ENCODE measurements at places on chromosomes 3 and 15.

- DNase-seq: no peak
These were observed 76.3 kb downstream of the SLC9A9 start for GRCh38 chr3:143771939-143772338.

GRCh38 chr3:73029321-73029796 is 32.1 kb upstream of the EBLN2 start:
- DNase-seq: no peak

GRCh38 chr3:45208586-45208985 is 17.5 kb downstream of the TMEM158 start:
- no peak for DNase-seq

DNA sequence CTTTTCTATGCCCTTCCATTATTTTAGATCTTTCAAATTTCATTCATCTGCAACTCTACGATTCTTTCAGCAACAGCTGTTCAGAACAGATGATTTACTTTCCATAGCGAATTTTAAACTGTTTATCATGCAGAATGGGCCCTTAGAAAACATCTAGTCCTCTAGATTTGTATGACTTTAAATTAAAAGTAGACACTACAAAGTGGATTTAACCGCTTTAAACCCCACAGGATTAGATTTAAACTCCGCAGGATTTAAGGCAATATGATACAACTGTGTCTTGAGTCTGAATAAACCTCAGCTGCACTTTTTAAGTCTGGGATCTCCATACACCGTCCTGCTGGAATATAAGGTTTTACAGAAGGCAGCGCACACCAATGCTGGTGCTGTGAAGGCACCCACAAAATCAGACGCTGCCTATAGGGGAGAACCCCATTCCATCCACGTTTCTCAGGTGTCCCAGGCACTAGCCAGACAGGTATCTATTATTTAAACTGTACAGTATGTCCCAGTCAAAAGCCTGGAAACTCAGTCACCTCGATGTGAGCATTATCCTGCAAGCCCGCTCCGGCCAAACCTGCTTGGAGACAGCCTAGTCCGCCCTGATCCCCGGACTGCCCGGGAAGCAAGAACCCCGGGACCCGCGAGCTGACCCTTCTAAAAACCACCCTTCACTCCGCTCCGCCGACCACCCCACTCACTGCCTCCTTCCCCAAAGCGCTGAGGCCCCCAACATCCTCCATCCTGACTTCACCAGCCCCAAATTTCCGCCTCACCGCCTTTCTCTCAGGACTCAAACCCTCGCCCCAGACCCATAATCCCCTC is 768 bp downstream of the ANO10 start:
- peak; percentile 20 for DNase-seq

- no peak for DNase-seq
These were observed 19.7 kb downstream of the PTPRG start for GRCh38 chr3:61580982-61581643.

GRCh38 chr3:183455089-183455488 is 26.7 kb upstream of the MCF2L2 start:
- DNase-seq: no peak
